ENCODE measurements at places on chromosomes 3 and 15. TPM values are rescaled to one million over a fixed set of nuclear protein-coding genes. Genes with fewer than 3 reads are reported as not detected.

Gene ZNF80
- total RNA-seq, result not detected

Gene IFT122
- 37.6 TPM for total RNA-seq

Gene C3orf49
- total RNA-seq, result not detected

Gene EPM2AIP1
- 35.4 TPM for total RNA-seq

Gene RTP3
- total RNA-seq, result not detected

Gene LMAN1L
- total RNA-seq, result not detected

Gene NTRK3
- 11.8 TPM for total RNA-seq

DNA sequence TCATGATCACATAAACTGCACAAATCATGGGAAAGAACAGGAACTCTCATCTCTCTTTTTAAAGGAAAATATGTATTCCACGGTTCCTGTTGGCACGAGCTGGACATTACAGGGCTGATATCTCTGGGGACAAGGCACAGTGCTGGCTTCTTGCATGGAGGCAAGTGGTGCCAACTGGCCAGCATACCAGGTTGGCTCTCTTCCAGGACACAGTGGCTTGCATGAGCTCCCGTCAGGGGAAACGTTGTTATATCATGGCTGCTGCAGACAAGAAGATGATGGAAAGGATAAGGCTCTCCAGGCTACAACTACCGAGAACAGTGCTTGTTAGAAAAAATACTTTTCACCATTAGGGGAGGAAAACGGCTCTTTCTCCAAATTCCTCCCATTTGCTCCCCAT is 283.9 kb downstream of the RORA start:
- peak; percentile 49 for DNase-seq

GRCh38 chr3:182179631-182180030 is 467.9 kb downstream of the SOX2 start:
- no peak for DNase-seq

DNA sequence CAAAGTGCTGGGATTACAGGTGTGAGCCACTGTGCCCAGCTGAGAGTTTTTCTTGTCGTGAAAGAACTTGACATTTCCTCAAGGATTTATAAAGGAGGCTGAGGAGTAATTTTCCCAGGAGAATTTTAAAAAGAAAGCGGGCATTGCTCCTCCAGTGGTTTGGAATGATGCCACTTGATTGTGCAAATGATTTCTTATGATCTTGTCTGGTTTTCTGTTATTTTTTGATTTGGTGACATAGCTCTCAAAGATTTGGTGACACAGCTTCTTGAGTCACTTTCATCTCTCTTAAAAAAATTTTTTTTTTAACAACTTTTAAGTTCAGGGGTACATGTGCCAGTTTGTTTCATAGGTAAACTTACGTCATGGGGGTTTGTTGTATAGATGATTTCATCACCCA is 24.6 kb upstream of the NFKBIZ start:
- no peak for DNase-seq

DNA sequence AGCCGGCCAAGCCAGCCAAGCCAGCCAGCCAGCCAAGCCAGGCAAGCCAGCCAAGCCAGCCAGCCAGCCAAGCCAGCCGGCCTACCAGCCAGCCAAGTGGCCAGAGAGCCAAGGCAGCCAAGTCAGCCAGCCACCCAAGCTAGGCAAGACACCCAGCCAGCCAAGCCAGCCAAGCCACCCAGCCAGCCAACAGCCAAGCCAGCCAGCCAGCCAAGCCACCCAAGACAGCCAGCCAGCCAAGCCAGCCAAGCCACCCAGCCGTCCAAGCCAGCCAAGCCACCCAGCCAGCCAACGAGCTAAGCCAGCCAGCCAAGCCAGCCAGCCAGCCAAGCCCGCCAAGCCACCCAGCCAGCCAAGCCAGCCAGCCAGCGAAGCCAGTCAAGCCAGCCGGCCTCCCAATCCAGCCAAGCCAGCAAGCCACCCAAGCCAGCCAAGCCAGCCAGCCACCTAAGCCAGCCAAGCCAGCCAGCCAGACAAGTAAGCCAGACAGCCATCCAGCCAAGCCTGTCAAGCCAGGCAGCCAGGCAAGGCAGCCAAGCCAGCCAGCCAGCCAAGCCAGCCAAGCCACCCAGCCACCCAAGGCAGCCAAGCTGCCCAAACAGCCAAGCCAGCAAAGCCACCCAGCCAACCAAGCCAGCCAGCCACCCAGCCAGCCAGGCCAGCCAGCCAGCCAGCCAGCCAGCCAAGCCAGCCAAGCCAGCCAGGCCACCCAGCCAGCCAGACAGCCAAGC is 200.5 kb downstream of the GOLGA6L6 start:
- peak; percentile 85 for DNase-seq

DNA sequence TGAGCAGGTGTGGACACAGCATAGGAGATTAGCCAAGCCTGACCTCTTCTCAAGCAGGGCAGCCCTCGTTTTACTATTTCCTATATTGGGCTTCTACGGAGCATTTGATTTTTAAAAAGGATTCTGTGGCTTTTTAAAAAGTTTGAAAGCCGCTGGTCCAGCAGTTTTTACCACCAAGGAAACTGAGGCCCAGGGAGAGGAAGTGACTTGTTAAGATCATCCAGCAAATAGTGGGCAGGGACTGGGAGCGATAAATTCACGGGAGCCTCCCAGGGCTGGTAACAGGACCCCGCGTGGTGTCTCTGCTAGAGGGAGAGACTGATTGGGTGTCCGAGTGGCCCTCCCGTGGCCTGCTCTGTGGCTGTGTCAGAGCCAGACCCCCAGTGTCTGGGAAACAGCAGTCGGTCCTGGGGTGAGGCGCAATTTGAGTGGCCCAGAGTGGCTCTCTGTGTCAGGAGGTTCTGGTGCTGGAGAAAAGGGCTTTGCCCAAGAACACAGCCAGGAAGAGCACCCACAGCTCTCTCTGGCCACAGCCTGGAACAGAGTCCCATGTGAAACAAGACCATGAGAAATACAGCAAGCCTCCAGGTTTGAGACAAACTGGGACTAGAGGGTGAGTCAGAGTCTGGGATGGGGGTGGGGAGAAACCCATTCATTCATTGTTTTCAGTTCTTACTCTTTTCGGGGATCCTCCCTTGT is 4.2 kb downstream of the FURIN start:
- no peak for DNase-seq

DNA sequence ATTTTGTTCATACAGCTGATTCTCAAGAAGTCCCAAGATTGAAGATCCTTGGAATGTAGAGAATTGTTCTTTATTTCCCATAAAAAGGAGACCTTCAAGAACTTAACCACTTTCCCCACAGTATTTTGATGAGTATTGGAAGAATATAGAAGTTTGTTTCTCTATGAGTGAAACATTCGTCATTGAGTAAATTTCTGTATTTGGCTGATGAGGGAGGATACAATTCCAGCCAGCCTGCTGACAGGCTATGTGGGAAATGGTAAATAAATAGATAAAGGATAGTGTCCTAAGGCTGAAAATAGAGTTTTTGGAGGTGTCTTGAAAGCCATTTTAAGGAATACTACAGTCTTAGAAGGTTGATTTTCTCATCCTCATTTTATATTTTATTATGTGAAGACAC is 1076.1 kb downstream of the ROBO2 start:
- no peak for DNase-seq

DNA sequence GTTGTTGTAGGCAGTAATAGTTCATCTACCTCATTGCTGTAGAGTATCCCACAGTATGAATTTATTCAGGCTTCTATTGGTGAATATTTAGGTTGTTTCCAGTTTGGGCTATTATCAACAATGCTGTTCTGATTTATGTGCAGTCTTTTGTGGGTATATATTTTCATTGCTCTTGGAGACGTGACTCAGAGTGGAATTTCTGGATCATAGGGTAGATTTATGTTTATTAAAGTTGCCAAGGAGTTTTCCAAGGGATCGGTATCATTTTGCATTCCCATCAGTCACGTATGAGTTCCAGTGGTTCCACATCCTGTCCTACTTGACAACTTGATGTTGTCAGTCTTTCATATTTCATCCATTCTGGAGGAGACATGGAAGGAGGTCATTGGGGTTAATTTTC is 8.4 kb upstream of the HRH1 start:
- no peak for DNase-seq
